ENCODE measurements at places on chromosomes 2 and 18.

DNA sequence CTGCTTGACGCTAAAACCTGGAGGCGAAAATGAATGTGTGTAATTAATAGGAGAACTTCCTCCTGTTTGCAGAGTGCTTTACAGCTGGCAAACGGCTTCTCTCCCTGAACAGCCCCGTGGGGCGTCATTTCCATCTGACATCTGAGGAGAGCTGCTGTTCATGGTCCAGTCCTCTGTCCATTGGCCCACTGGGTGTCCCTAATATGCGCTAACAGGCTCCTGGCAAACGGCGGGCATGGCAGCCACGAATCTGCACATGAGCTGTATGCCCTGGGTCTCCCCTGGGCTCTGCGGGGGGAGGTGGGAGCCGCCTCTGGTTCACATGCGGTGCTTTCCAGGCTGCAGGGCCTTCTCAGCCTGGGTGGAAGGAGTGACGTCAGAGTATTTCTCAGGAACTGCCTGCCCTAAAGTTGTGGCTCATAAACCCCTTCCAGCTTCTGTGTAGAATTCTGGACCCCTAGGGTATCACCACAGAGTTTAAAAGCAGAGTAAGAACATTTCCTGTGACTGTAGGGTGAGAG lies 73.2 kb downstream of the LRRFIP1 start:
- DNase-seq = peak; percentile 67

GRCh38 chr2:65595630-65596029 lies 163.2 kb upstream of the SPRED2 start:
- no peak for DNase-seq

GRCh38 chr2:48829569-48829968 lies 74.0 kb upstream of the LHCGR start:
- DNase-seq = no peak

DNA sequence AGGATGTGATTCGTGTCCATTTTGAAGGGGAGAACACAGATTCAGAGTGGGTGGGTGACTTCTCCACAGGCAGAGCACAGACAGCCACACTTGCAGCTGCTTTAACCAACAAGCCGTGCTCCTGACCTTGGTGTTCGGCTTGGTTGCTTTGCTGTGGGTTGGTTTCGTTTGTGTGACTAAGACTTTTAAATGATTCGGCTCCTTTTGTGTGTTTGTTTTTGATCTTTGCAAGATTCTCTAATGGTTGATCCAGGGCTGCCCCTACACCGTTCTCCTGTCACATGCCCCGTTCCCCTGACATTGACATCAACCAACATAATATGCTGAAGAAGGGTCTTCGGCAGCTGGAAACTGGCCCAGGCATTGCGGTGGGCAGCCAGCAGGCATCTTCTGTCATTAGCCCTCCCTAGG lies 95.9 kb upstream of the MBOAT2 start:
- DNase-seq = no peak

DNA sequence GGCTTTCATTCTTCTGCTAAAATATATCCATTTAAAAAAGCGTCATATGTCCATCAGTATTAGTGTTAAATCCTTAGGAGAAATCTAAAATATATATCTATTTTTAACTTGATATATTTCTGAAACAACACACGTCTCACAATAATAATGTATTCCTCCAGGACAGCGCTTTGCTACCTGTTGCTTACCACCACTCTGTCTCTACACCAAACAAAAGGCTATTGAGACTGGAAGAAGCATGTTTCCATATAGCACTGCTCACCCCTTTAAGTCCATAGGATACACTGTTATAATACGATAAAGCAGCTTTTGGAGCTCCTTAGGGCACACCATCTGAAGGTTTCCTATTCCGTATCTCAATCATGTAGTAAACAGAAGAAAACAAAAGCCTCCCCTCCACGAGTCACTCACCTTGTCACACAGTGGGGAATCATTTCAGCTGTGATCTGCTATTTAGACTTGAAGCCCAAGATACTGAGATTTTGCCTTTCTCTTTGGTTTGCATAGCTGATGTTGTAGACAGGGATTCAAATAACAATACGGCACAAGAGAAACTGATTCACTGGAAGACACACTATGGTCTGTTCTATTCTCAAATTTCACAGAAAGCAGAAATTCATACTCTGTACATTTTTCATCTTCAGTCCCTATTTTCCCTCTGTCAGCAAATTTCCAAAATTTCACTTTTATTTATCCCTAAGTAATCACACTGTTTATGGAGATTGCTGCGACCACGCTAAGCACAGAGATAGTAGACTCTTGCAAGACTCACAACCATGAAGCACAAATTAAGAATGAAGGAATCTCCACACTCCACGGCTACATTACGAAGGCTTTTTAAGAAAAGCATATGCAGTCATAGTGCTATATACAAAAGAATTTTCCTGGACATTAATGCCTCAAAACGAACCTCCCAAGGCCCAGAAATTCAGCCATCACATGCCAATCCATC lies 187.1 kb downstream of the TCF4 start:
- no peak for DNase-seq

GRCh38 chr2:149339324-149339723 lies 8.9 kb downstream of the LYPD6 start:
- no peak for DNase-seq

GRCh38 chr2:219079417-219079816 lies 18.7 kb upstream of the IHH start:
- no peak for DNase-seq

GRCh38 chr2:109211315-109211714 lies 82.3 kb downstream of the SH3RF3 start:
- peak; percentile 34 for DNase-seq

DNA sequence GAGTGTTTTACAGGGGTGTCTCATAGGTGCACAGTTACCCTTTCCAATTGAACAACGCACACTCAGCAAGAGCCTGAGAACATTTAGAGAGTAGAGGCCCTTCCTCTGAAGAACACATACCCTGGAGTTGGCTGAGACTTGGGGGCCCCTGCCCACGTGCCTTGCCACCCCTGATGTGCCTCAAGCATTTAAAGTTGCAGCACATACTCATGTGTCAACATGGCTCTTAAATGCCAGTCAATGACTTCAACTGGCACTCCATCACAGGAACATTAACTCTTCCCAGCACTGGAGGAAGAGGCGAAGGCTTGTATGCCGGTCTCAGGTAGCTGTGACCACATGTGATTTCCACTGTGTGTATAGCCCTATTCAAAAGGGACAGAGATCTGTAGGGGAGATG lies 57.4 kb downstream of the SPRED2 start:
- no peak for DNase-seq

GRCh38 chr2:120985997-120986651 lies 250.5 kb downstream of the GLI2 start:
- DNase-seq = no peak

GRCh38 chr2:15367715-15368114 lies 193.4 kb downstream of the NBAS start:
- no peak for DNase-seq

GRCh38 chr2:67067656-67068055 lies 329.5 kb upstream of the ETAA1 start:
- DNase-seq = no peak

DNA sequence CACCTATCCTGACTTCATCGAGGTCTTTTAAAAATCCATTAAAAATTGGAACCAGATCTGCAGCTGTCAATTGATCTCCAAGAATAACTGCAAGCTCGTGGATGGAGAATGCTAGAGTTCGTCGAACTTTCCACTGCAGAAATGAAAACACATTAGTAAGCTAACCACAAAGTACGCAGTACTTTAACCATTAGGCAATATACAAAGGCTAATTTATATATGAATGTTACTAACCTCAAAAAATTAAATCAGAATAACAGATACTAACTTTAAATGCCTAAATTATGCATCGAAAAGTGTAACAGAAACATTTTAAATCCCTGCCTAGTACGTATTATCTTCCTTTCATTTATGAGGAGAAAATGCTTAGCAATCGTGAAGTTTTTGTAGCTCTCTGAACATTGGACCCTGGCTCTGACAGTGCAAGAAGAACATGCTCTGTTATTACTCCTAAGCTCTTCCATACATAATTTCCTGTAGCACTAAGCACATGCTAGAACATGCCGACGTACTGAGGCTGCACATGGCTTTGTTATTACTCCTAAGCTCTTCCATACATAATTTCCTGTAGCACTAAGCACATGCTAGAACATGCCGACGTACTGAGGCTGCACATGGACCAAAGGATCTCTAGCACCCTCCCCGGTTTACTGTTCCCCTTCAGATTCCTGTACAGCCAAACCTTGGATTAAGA lies 57.0 kb downstream of the PPP4R1 start:
- no peak for DNase-seq

DNA sequence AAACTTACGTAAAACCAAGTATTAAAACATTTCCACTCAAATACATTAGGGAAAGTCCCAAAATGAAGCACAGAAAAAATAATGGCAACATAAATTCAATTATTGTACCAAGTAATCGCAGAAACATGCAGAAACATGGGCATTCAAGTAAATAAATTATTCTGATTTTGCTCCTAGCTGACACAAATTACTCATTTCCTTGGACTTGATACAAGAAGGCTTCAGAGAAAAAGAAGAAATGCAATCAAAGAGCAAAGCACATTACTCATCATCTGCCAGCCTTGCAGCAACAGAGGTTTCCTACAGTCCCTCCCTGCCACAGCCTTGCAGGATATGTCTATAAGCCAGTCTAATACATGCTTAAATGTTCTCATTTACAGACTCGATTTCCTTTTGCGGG lies 439.8 kb upstream of the LYPD1 start:
- DNase-seq = no peak

- no peak for DNase-seq
Measured at GRCh38 chr2:48849770-48850169, 94.2 kb upstream of the LHCGR start.

DNA sequence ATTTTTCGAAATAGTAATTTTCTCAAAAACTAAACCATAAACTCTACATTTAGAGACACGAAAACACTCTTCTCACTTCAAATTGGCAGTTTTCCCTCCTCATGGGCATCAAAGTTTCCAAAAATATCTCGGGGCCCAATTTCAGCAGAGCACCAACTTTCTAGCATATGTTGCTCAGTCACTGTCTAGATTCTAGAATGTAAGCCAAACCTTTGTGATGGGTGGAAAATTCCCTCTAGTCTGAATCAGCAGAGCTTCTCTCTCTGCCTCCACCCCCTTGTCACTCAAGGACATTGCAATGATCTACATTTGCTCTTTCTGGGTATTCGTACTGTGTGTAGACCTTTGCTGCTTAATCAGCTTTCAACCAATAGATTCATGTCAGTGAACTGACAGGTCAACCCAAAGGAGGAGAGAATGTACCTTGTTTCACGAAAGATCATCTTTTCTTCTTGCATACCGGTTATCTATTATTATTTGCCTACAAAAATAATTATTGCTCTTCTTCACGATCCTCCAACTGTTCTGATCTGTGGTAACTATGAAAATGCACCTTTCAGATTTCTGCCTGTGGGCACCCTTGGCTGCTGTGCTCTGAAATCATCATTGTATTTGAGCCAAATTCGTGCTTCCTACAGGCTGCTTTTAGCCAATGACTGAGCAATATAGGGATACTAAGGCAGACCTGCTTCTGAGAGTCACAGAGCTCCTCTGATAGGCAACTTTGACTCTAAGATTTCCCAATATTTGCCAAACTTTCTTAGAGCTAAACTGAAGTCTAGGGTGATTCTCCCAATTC lies 38.7 kb upstream of the GLS start:
- no peak for DNase-seq

GRCh38 chr2:229780856-229781773 lies 66.8 kb upstream of the DNER start:
- no peak for DNase-seq

- DNase-seq = no peak
Measured at GRCh38 chr2:54591551-54591950, 131.9 kb upstream of the EML6 start.

DNA sequence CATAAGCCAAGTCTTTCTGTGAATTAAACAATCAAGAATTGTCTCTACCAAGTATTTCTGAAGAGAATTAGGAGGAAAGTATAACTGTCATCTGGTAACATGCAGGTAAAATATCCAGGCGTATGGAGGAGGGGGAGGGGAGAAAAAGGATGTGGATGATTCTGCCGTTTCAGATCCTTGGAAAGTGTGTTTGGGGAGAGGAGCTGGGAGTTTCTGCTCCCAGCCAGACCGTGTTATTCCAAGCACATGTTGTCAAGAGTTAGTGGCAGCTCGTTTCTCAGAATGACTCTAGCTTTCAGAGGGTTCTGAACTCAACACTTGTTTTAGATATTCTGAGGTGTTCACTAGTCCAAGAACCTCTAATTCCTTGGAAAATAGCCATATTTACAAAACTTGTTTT lies 137.6 kb downstream of the FAM124B start:
- no peak for DNase-seq

DNA sequence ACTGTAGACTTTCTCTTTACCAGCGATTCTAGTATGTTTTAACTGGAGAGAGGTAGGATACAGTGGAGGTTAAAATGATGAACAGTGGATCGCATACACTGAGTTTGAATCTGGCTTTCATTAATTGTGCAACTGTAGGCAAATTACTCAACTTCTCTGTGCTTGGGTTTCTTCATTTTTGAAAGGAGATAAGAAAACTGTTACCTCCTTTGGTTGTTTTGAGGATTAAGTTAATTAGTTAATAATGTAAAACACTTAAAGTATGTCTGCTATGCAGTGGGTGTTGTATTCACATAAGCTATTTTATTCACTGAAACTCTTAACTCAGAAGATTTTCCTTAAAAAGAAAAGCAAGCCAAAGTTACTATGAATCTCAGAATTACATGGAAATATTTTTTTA lies 111.8 kb upstream of the CYP20A1 start:
- DNase-seq = no peak

GRCh38 chr2:130912471-130912870 lies 75.8 kb downstream of the ARHGEF4 start:
- no peak for DNase-seq

DNA sequence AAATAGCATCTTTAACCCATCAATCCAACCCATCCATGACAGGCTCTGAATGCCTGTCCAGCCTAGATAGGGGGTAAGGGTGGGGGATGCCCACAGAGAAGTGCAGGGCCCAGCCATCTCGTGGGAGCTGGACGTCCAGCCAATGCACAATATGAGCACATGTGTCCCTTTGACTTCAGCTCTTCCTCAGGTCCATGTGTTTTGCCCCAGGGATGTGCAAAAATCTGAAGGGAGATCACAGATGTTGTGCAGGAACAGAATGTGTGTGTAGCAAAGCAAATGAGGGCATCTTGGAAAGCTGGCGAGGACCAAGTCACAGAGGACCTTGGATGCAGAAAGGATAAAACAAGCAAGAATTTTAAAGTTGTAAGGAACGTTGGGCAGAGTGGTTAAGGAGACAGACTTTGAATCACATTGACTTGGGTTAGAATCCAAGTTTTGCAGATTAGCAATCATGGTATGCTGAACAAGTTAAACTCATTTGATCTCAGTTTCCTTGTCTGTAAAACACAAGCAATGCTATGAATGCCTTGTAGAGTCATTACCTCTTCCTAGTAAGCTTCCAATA lies 104.5 kb downstream of the TTC32 start:
- DNase-seq = no peak

DNA sequence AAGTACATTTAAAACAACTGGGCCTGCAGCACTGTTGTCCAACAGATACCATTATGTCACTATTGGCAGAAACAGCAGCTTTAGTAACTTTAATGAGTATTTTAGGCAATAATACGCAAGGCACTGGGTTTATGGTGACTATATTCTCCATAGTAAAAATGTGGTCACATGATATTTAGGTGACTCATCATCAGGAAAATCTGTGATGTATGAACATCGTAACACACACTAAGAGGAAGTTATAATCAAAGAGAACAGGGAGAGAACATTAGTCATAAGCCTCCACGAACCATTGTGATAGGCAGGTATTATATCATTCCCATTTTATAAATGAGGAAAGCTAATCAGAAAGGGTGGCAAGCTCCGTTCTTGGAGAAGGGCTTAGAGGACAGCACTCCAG lies 36.9 kb downstream of the RAPH1 start:
- DNase-seq = no peak

- DNase-seq = no peak
Measured at GRCh38 chr2:205077159-205077558, 531.9 kb downstream of the PARD3B start.
